ENCODE measurements at places on chromosomes 4 and X. TPM values are rescaled to one million over a fixed set of nuclear protein-coding genes. Genes with fewer than 3 reads are reported as not detected.

UGT2A1 gene
- not detected for total RNA-seq

HHIP gene
- 0.60 TPM for total RNA-seq

IL2 gene
- total RNA-seq = not detected

FOXP3 gene
- total RNA-seq = 0.07 TPM

INTU gene
- total RNA-seq = 1.1 TPM

EREG gene
- total RNA-seq = 10.2 TPM

ANXA10 gene
- total RNA-seq = 2.6 TPM

PPP1R2C gene
- total RNA-seq = not detected

SORCS2 gene
- total RNA-seq = 5.8 TPM

MAGEE2 gene
- total RNA-seq = not detected

RNF212 gene
- total RNA-seq = 2.8 TPM

EDNRA gene
- 0.43 TPM for total RNA-seq

SPANXD gene
- not detected for total RNA-seq

ADAMTS3 gene
- not detected for total RNA-seq

IL21 gene
- not detected for total RNA-seq

DSPP gene
- total RNA-seq = not detected

SLC10A3 gene
- 40.7 TPM for total RNA-seq

ITGB1BP2 gene
- 1.1 TPM for total RNA-seq

GPR50 gene
- 0.26 TPM for total RNA-seq

TRIM60 gene
- total RNA-seq = not detected

ATP8A1 gene
- total RNA-seq = 0.05 TPM

SMIM10 gene
- total RNA-seq = 0.20 TPM

PRR32 gene
- not detected for total RNA-seq

NPY2R gene
- not detected for total RNA-seq

RAB39B gene
- 0.83 TPM for total RNA-seq

FRMD7 gene
- not detected for total RNA-seq

MAGEB2 gene
- not detected for total RNA-seq

GATA1 gene
- total RNA-seq = not detected

UGT2B17 gene
- not detected for total RNA-seq

MAPK10 gene
- 0.42 TPM for total RNA-seq

LANCL3 gene
- total RNA-seq = not detected

CAMK2D gene
- 12.8 TPM for total RNA-seq

CITED1 gene
- 1.6 TPM for total RNA-seq

RASSF6 gene
- total RNA-seq = 0.80 TPM

SHISA3 gene
- total RNA-seq = not detected

SLC49A3 gene
- total RNA-seq = 0.09 TPM

NWD2 gene
- total RNA-seq = 0.01 TPM

SLITRK2 gene
- total RNA-seq = not detected

MMRN1 gene
- not detected for total RNA-seq

XKRX gene
- total RNA-seq = 0.82 TPM

PARM1 gene
- 0.55 TPM for total RNA-seq

SPP1 gene
- total RNA-seq = 162 TPM

SPATA18 gene
- 5.5 TPM for total RNA-seq

RNF4 gene
- total RNA-seq = 64.5 TPM

SSX3 gene
- total RNA-seq = not detected

WDR17 gene
- 2.0 TPM for total RNA-seq

ADGRA3 gene
- total RNA-seq = 14.0 TPM

PNMA5 gene
- total RNA-seq = not detected

HMX1 gene
- 0.13 TPM for total RNA-seq

ADH1C gene
- total RNA-seq = not detected

DIPK2B gene
- not detected for total RNA-seq

ASB12 gene
- total RNA-seq = not detected

BMP3 gene
- not detected for total RNA-seq

TBX22 gene
- total RNA-seq = not detected

MAOB gene
- total RNA-seq = 0.14 TPM

DTHD1 gene
- not detected for total RNA-seq

Data from A549 treated with Hydrocortisone at 1 μM for 4 hours (cell line).